Hematopoietic multipotent progenitor cell treated with erythropoietin and hydrocortisone succinate and interleukin-3 and kit ligand, for 8 days (in vitro differentiated cells): ENCODE measurements at places on chromosomes 13 and 19.

DNA sequence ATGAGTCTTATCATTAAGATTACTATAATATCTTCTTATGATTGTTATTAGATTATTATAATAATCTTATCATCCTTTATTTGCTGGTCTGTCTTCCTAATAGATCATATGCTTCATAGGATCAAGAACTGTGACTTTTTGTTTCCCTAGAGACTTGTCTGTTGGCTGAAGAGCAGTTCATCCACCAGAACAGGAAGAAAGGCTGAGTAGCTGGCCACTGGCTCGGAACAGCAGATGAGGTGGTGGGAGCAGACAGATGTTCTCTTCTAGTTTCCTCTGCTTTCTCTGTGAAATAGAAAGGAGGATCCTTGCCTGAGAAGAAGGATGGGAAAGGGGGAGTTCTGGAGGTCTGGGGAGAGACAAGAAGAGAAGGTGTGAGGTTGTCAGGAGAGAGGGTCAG is 120.0 kb downstream of the CCNA1 start:
- DNase-seq = no peak

DNA sequence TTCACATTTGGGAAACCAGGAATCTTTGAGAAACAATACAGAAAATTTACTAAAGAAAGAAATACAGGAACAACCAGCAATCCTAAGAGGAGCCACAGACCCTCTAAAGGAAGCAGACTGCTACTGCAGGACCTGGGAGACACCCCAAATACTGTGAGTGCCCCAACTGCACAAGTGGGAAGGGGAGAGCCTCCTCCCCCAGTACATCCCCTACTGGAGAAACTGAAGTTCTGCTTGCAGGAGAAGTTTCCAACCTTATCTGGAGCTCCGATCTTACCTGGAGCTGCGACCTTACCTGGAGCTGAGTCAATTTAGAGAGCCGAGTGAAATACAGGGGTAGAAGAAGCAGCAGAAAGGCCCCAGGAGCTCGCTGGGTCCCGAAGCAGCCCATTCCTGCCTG is 236.4 kb upstream of the SPRY2 start:
- DNase-seq = no peak

DNA sequence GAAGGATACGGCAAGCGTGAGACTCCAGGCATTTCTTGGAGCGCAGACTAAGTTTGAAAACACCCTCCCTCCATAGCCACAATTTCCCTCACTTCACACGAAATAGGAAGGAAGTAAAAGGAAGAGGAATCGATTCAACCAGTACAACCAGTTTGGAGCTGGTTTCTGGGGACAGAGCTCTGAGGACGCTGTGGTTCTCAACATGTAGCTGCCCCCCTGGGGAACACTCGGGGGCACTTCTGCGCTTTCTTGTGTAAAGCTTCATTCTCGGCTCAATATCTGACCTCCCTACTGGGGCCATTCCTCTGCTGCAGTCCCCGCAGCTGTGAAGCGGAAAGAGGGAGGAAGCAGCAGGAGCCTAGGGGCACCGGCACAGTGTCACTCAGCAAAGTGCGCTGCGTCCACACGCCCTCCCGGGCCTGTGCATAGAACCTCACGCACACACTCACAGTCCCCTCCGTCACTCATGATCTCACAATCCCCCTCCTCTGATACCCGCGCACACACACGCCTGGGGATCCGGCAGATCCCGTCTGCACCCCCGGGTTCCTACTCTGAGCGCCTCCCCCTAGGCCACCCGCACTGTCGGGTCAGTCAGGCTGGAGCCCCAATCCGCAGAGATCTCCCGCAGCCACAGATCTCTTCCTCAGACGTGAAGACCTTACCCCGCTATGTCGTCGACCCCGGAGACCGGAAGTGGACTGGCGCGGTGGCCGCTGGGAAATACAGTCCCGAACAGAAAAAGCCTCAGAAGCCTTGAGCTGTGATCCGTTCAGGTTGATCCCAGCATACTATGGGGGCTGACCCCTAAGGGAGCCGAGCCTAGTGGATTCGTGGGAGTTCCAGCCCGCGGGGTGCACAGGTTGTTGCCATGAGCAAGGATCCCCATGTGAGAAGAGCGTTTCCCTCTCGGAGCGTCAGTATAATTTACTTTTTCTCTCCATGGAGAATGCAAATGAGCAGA is at the start of gene ZNF780A:
ZNF780A (minus strand) TSS at position 703 of the 964 bp plus-strand sequence. CDS start 6,190 bp downstream, outside the sequence.
- DNase-seq = peak; percentile 84

GRCh38 chr19:27765397-27765796 is 1447.6 kb downstream of the UQCRFS1 start:
- DNase-seq = no peak

GRCh38 chr13:29465741-29466293 is 129.7 kb downstream of the SLC7A1 start:
- peak; percentile 38 for DNase-seq

DNA sequence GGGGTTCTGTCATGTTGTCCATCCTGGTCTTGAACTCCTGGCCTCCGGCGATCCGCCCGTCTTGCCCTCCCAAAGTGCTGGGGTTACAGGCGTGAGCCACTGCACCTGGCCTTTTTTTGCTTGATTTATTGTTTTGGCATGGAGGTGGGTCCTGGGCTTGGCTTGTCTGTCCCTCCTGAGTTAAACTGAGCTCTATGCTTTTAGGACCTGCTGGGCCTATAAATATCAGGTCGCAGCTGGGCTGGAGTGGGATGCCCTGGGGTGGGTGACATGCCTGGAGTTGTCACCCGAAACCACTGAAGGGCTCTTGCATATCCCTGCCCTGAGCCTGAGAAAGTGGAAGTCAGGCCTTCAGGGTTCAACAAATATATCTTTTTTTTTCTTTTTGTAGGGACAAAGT is 5.5 kb downstream of the ARRDC5 start:
- no peak for DNase-seq

- no peak for DNase-seq
These were observed 298.1 kb downstream of the FOXO1 start for GRCh38 chr13:40368127-40368891.

DNA sequence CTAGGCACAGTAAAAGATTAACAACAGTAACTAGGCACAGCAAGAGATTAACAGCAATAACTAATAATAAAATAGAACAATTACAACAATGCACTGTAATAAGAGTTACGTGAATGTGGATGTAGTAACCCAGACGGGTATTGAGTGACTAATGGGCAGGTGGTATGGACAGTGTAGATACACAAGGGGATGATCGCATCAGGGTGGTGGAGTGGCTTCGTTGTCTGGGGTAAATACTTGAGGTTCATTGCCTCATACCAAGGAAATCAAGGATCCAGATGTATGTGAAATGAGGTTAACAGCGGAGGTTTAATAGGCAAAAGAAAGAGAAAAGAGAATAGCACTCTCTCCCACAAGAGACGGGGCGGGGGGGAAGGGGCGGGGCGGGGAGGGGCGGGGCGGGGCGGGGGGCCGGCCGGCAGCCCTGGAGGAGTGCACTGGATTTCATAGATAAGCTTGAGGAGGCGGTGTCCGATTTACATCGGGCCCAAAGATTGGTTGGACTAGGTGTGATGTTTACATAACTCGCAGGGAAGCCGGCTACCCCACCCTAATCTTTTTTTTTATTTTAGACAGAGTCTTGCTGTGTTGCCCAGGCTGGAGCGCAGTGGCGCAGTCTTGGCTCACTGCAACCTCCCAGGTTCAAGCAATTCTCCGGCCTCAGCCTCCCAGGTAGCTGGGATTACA is 106.3 kb downstream of the KCTD15 start:
- peak; percentile 13 for DNase-seq

DNA sequence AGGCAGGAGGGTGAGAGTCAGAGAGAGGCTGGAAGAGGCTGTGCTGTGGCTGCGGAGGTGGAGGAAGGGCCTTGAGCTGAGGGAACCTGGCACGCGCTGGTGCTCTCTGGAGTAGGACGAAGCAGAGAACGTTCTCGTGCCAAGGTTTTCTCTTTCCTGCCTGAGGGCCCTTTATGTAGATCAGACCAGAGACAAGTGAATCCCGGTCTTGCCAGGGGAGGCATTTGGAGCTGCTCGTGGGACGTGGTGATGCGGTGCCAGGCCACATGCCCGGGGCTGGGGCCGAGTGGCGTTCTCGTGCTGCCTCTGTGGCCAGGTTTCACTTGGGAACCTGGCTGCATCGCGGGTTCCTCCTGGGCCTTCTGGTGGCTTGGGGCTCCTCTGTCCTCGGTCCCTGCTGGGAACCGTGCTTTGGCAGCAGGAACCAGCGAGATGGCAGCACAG is 54.2 kb downstream of the KDM4B start:
- DNase-seq = no peak

DNA sequence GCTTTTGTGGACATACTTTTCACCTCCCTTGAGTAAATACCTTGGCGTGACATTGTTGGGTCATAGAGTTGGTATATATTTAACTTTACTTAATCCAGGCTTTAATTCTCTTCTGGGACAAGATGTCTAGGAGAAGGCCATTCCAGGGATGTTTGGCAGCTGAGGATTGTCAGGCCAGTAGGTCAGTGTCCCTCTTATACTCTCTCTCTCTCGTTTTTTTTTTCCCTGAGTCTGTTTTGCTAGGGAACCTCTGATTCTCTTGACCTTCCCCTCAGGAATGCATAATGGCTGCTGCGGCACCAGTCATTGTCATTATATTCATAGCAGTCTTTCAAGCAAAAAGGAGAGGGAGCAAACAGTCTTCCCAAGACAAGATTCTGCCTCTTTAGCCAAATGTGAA is 48.8 kb downstream of the BICRA start:
- DNase-seq = no peak

DNA sequence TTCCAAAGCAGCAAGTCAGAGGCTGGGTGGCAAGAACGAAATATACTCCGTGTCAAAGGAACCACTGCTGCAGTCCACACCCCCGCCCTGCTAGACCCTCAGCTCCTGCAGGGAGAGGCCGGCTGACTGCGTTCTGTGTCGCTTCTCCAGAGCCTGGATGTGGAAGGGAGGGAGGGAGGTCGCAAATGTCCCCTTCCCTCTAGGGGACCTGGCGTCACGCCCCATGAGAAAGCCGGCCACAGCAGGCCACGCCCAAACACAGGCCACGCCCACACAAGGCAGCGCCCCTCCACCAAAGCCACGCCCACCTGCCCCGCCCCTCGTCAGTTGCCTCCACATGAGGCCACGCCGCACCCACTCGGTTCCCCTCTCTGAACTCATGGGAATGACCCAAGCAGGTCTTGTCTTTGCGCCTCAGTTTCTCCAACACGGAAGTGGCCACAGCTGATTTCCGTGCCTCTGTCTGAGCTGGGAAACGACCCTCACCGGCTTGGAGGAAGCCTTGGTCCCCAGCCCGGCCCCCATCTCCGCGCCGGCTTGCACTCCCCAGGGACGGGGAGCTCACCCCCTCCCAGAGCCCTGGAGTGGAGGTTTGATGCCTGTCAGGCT is 38.4 kb upstream of the TCF3 start:
- DNase-seq = peak; percentile 72

DNA sequence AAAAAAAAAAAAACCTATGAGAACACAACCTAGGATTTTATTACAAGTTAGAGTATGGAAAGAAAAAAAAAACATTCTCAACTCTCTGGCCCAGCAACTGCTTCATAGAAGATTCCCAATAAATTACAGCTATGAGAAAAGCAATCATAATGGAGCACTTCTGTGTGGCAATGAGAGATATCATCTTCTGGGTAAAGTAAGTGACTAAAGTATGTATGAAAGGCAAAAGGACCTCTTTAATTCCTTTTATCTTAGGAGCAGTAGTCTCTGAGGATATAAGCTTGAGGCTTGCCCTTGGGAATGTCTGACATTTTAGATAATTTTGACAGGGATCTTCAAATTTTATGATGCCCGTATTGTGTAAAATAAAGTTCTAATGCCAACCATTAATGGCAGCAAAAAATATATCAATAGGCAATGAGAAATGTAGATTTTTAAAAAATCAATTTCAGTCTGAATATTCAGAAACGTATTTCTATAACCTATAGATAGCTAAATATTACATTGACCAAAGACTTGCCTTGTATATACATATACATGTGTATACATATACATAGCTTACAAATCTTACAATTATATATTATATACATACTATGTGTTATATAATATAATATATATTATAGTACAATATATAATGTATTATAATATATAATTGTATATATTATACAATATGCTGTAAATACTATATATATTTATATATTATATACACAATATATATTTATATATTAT is 823.9 kb upstream of the SLITRK1 start:
- DNase-seq = no peak

DNA sequence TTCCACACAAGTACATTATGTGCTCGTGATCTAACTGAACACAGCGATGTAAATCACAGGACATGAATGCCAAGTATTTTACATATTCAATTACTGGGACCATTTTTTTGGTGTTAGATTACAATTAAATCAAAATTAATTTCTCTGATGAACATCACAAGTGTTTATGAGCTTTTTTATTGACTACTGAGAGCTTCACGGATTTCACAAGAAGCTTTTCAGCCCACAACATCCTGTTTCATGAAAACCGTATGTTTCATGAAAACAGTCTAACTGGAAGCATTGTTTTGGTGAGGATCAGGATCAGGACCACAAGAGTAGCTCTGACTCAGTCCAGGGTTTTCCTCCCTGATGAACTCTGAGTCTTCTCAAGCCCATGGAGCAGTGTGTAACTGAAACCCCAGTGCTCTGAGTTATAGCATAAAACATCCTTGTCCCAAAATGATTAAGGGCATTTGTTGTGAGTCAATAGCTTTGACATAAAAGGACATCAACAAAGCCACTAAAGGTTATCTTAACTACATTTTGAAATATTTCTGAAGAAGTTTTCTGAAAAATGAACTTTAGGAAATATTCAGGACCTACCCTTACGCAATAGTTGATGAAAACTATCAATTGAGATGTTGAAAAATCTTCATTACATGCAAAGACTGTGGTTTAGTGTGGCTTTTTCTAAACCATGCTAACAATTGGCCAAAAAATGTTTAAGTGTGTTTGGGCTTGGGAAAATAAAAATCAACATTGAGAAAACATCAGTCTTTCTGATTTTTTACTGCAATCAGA is 49.3 kb downstream of the UFM1 start:
- DNase-seq = no peak

DNA sequence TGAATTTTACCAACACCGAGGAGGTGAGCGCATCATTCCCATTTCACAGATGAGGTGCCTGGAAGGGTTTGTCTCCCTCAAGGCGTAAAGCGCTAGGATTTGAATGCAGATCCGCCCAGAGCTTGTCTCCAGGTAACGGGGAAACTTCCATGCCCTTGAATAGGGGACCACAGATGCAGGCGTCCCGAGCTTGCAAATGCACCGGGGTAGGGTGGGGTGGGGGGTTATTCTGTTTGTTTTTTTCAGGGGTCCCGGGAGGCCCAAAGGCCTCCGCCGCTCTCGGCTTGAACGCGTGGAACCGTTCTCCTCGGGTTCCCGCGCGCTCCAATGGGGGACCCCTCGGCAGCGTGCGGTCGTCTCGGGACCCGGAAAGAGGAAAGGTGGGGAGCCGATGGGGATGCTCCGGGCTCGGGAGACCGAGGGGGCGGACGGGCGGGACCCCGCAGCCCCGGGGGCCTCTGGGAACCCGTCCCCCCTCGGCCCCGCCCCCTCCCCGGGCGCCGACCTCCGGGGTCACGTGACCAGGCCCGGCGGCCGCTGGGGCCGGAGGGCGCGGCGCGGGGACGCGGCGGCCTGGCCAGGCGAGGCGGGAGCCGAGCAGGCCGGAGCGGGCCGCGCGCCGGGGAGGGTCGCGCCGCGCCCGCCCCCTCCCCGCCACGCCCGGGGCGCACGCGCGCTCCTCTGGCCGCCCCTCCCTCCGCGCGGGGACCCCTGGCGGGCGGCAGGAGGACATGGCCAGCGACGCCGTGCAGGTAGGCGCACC is at the start of gene PKN1:
PKN1 (plus strand) TSS at position 516 of the 763 bp plus-strand sequence; CDS start at position 732, 216 bp downstream.
- peak; percentile 38 for DNase-seq
